ENCODE measurements at places on chromosomes 4 and X.

DNA sequence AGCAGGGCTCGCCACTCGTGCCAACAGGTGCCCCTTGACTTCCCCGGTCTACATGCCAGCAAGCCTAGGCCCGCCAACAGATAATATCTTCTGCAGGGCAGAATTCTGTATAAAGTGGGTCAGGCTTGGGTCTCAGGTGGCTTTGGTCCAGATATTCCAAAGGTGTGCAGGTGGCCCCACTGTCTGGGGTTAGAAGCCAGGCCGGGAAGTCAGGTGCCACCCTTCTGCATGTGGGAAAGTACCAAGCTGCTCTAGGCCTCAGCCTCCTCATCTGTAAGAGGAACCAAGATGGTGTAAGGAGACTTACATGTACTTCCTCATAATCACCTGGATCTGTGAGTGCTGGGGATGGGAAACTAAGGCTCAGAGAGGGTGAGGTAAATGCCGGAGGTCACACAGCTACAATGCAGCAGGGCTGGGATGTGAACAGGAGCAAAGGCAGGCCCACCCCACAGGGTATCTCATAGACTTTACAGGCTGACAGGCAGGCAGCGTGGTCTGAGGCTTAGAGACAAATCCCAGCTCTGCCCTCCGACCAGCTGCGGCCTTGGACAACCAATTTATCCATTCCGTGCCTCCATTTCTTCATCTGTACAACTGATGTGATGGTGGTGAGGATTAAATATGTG lies 35.9 kb downstream of the WDR1 start:
- H3K36me3 ChIP-seq, result peaks cover 99% of the 10 kb centered on the region
- H3K27me3 ChIP-seq, result no peaks in the 10 kb centered on the region
- DNase-seq, result no peak
- no peak overlapping the region for H3K4me3 ChIP-seq
- no peaks in the 10 kb centered on the region for H3K4me1 ChIP-seq

GRCh38 chr4:155473420-155474095 lies 96.8 kb upstream of the MAP9 start:
- no peaks in the 10 kb centered on the region for H3K4me1 ChIP-seq
- no peaks in the 10 kb centered on the region for H3K36me3 ChIP-seq
- no peak overlapping the region for H3K4me3 ChIP-seq
- H3K27me3 ChIP-seq, result no peaks in the 10 kb centered on the region
- no peak for DNase-seq

GRCh38 chrX:126338916-126339315 lies 172.8 kb upstream of the DCAF12L2 start:
- H3K4me1 ChIP-seq, result no peaks in the 10 kb centered on the region
- H3K27ac ChIP-seq, result no peak overlapping the region
- H3K27me3 ChIP-seq, result no peaks in the 10 kb centered on the region
- H3K36me3 ChIP-seq, result no peaks in the 10 kb centered on the region
- DNase-seq, result no peak

GRCh38 chr4:152468408-152468807 lies 67.5 kb downstream of the FBXW7 start:
- no peak for DNase-seq
- H3K27ac ChIP-seq, result no peak overlapping the region

- H3K27ac ChIP-seq, result no peak overlapping the region
- DNase-seq, result no peak
- no peak overlapping the region for H3K4me3 ChIP-seq
- H3K36me3 ChIP-seq, result no peaks in the 10 kb centered on the region
- H3K4me1 ChIP-seq, result no peaks in the 10 kb centered on the region
These were observed 16.2 kb upstream of the GPKOW start for GRCh38 chrX:49139713-49140112.

DNA sequence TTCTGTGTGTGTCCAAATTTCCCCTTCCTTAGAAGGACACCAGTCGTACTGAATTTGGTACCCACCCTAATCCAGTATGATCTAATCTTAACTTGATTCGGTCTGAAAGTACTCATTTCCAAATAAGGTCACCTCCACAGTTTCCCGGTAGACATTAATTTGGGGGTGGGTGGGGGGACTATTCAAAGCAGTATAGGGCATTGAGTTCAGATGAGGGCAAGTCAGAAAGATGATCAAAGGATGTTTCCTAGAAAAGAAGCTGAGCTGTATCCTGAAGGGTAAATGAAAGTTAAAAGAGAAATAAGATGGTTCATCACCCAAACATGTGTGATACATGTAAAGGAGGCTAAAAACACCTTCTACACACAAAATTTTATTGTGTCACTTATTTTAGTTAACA lies 42.0 kb upstream of the SCRG1 start:
- H3K27me3 ChIP-seq, result no peaks in the 10 kb centered on the region
- no peaks in the 10 kb centered on the region for H3K36me3 ChIP-seq
- H3K4me1 ChIP-seq, result no peaks in the 10 kb centered on the region
- no peak overlapping the region for H3K27ac ChIP-seq
- peak; percentile 82 for DNase-seq
- H3K4me3 ChIP-seq, result no peak overlapping the region

DNA sequence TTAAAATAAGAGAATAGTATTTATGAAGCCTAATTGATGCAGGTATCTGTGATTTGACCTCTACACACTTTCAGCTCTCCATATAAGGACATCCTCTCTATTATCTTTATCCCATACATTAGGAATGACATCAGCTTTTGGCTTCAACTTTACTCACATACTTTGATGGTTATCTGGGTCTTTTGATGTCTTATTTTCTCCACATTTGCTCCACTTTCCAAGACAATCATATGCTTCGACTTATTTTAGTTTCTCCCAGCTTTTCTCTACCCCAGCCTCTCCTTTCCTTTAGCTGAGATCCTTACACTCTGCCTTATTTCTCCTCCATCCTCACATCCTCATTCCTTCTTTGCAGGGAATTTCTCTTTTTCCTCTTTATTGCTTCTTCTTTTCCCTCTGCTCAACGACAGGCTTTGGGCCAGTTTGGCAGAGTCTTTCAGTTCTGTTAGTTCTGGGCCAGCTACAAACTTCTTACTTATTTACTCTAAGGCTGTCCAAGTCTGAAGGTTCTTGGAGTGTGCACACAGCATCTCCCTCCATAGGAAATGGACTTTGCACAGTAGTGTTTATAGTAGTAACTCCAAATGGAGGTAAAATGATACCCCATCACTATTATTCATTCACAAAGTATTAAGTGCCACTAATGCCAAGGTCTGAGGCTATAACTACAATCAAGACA lies 50.5 kb downstream of the SLC4A4 start:
- no peaks in the 10 kb centered on the region for H3K36me3 ChIP-seq
- DNase-seq, result no peak
- no peak overlapping the region for H3K27ac ChIP-seq
- H3K4me1 ChIP-seq, result no peaks in the 10 kb centered on the region

Measured in CD4-positive, CD25-positive, alpha-beta regulatory T cell (primary cell).